ENCODE measurements at places on chromosomes 16 and 17.

DNA sequence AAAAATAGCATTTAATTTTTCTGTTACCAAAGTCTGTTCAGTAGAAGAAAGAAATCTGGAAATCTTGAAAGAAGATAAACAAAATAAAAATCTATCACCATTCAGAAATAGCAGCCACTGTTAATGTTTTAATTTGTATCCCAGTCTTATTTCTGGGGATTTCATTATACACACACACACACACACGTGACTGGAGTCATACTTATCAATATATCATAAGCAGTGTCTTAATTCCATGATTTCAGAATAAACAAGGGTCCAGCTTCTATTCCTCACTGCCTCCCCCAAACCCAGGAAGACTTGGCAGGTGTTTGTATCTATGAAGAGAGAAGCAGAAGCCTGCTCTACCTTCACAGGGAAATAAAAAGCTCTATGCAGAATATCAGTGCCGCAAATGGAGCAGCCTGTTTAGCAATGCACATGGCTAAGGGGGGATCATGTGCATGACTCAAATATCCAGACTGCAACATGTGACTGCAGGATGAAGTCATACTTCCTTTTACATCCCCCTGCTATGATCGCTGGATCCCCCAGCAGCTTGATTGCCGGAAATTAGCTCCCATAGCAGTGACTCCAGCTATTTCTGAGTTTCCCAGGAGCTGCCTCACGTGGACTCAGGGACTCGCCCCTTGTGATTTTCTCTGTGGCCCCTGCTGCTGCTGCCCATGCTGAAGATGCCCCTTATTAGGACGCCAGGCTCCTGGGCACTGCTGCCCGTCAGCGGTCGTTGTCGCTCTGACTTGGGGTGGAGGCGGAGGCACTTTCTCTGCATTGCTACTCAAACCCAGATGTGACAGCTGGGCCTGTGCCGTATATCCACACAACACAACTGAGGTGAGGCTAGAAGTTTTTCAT, 341.0 kb downstream of the CPPED1 start:
- DNase-seq = peak; percentile 70

- DNase-seq = peak; percentile 91
These were observed 1.5 kb upstream of the MAF start for GRCh38 chr16:79601931-79602627.

DNA sequence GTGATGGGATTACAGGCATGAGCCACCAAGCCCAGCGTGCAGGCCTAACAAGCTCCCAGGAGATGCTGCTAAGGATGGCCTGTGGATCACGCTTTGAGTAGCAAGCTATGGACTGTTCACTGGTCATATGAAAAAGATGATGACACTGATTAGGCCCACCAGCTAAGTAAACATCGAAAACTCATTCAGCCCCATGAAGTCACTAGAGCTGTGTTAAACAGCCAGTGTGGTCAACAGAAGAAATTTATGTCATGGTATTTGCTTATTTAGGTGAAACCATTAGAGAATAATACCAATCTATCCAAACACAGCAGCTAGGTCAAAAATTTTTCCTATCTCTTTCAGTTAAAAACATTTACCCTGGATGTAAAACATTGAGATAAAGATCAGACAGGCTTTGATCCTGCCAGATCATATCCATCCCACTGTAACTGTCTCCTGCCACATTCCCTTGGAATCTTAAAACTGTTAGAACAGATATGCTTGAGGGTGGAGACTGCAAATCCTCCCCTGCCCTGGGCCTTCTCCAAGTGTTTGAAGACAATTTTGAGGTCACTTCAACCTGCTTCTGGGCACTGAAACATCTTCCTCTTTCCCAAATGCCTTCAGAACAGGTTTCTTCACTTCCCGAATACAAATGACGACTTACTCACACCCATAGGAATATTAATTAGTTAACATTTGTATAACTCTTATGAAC, 30.9 kb downstream of the HOXB1 start:
- no peak for DNase-seq

DNA sequence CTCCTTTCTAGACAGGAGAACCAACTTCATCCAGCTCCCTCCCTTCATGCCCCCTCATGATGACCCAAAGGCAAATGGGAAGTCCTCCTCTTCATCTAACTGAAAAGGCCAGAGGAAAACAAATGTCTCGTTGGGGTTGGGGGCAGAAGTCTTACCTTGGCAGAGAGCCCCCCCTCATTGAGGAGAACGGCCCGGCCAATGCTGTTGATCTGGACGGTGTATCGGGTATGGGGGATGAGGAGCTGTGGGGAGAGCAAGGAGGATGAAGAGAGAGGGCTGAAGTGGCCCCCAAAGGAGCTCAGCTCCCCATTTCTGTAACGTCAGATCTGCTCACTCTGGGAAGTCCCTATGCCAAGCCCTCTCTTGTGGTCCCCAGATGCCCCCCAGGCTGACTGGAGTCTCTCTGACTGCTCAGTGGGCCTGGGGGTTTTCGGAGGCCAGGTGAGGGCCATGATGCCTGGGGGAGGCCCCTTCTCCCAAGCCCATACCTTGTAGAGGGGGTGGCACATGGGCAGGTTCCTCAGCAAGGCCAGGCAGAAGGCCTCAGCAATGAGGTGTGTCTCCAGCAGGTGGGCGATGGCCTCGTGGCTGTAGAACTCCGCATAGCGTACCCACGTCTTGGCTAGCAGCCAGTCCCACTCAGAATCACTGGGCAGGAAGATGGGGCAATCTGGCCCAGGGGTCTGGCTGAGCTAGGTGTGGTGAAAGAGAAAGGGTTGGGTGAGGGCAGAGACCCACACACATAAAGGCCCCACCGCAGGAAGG, 10.8 kb downstream of the ALOX12B start:
- no peak for DNase-seq

- no peak for DNase-seq
These were observed 207.4 kb downstream of the MAF start for GRCh38 chr16:79393127-79393526.

DNA sequence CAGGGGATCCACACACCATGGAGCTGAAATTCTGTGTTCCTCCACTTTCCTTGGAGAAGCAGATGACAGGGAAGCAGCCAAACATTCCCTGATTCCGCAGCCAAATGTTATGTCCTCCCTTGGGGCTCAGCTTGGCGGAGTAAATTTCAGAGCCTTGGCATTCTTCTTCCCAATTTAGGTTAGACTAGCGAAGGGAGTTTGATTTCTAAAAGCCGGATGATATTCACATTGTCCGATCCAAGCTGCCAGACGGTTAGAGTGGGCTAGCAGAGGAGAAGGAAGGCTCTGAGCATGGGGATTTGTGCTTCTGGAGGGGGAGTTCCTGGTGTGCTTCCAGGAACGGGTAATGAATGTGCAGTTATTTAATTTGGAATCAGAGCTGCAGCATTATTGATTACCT, 380.4 kb upstream of the EEF2KMT start:
- DNase-seq = no peak

DNA sequence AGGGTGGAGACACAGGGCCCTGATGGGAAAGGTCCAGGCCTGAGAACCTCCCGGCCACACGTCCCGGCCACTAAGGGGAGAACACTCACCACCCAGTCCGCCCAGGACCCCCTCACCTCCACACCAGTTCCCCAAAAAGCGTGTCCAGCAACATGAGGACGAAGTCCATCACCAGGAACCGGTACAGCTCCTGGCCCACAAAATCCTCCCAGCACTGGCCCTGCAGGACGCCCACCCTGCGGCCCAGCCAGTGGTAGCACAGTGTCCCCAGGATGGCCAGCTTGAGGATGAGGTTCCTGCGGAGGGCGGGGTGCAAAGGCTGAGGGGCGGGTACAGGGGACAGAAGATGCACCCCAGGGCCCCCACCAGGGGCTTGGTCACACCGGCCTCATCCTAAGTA, 8.0 kb downstream of the TMC6 start:
- DNase-seq = no peak

DNA sequence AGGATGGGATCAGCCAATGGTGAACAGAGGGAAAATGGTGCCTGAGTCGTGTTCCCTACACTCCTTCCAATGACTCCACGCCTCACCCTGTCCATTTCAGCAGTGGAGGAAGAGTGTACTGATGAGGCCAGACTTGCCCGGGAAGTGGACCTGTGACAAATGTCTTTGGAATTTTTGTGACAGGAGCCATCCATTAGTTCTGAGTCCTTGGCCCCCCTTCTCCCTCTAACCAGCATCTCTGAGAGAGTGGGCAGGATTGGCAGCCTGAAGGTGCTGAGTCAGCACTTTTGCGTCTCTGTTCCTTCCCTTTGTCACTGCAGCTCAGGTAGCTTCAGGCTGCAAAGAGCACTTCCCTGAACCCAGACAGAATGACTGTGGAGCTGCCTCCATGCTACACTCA, 30.8 kb downstream of the BEAN1 start:
- no peak for DNase-seq

GRCh38 chr16:58499615-58500351, at the start of gene NDRG4:
Gene NDRG4 (plus strand): TSS chr16:58500143. CDS start chr16:58500249, 106 bp downstream.
- DNase-seq = peak; percentile 56

- DNase-seq = no peak
These were observed 591.7 kb downstream of the MAF start for GRCh38 chr16:79008869-79009179.

DNA sequence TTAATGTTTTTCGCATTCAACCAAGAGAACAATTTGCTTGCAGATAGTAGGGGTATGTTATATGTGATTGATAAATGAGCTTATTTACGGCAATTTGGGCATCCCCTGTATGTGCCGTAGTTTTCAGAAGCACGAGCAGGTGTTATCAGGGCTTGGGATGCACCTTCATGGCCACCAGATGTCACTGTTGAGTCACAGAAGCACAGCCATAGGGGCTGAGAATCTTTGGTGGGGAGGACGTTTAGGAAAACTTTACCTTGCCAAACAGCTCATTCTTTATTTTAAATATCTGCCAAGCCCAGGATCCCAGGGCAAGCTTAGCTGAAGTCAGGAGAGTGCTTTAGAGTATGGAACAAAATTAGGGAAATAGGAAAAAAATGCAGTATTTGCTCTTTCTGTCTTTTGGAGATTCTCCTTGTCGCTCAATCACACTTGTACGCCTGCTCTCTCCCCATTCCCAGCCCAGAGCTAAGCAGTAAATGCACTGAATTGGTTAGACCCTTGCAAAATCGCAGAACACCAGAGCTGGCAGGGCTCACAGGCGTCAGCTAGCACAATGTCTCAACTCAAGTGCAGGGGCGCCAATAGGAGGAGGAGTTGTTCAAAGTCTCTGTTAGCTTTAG, 93.6 kb upstream of the MPHOSPH6 start:
- peak; percentile 77 for DNase-seq

- DNase-seq = peak; percentile 19
These were observed 573.4 kb downstream of the CDH13 start for GRCh38 chr16:83200005-83200779.

DNA sequence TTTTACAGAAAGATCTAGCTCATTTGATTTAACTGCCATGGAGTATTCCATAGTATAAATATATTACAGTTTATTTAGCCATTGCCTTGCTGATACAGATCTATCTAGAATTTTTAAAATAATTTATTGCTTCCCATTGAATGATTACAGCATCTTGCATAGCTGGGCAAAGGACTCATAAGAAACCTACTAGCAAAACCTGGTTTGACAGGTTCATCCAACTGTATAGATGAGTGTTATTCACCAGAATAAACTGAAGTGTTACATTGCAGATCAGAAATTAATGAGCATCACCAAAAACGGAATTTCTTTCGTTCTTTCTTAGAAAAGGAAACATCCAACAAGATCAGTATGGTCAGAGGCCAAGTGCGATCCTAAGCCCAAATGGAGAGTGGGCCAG, 202.2 kb upstream of the CACNG5 start:
- no peak for DNase-seq

DNA sequence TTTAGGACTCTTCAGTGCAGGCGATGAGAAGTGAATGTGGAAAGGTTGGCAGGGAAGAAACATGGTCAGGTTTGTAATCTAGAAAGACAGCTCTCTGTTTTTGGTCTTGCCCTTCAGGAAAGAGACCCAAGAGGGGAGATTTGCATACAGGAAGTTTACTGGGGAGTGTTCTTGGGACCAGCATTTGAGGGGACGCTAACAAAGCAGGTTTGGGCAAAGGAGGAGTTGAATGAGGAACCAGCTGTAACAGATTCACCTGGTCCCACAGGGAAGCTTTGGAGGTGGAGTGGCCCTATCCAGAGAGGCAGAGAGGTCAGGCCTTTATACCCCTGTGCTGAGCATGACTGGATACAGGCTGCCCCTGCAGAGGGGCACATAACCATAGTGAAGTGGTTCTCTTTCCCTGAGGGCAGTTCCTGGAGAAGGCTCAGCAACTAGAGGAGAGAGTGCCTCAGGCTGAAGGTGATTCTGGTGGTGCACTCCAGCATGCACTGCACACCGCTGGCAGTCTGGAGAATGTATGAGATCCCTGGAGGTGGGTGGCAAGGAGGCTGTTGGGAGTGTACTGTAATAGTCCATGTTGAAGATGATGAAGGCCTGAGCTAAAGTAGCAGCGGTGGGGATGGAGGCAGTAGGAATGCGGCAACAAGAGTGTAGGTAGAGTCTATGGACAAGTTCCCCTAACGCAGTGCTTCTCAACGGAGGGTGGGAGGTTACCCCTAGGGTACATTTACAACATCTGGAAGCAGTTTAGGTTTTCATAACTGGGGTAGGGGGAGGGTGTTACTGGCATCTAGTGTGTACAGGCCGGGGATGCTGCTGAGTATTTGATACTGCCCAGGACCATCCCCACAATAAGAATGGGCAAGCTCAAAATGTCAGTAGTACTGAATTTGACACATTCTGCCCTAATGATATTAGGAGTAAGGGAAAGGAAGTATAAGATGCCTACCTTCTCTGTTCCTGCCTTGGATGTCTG, 37.2 kb downstream of the MAP2K6 start:
- DNase-seq = no peak

DNA sequence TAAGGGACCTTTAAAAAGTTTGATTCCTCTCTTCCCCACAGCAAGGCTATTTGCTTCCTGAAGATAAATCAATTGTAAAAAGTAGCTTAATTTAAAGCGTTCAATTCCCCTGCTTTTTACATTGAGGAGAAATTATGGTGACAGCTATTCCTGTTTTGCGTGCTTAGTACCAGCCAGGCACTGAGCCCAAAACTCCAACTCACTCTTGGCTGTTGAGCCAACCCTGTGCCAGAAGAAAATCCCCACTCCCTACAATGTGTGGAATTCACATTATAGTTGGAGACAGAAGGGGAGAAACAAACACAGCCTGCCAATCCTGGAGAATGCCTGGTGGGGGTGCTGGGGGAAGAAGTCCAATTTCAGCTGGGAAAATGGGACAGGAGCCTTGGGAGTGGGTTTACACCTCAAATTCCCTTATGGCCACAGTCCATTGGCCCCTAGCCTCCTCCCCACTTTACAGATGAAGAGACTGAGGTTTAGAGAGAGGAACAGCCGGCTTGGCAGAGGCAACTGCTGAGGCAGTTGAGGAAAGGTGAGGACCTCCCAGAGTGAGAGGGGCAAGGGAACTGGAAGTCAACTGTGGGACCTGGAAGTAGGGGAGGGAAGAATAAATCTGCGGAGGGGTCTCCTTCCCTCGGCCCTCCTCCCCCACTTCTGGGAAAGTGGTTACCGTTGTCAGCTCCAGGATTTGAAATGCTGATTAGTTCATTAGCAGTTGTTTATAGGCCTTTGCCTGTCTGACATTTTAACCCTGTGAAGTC, 26.1 kb downstream of the CDH1 start:
- no peak for DNase-seq

DNA sequence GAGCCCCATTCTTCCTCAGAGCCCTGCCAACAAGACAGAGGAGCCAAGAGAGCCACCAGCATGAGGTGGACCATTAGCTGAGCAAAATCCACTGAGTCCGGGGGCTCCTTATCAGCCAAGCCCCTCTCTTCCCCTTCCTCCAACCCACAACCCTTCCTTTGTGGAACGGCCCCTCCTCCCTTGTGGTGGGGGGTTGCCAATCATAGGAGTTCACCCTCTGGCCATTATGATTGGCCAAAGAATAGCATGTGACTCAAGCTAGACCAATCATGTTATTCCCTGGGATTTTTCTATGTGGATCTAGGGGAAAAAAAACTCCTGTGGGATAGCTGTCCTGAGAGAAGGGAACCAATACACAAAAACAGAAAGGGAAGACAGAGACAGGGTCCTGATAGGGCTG, 120.5 kb downstream of the C16orf95 start:
- DNase-seq = no peak
